ENCODE measurements at places on chromosomes 12 and 14. TPM values are rescaled to one million over a fixed set of nuclear protein-coding genes. Genes with fewer than 3 reads are reported as not detected.

Gene DNAH10
- 0.24 TPM for total RNA-seq

Gene KRT85
- total RNA-seq = not detected

Gene BCL7A
- total RNA-seq = 12.7 TPM

Gene WASHC3
- total RNA-seq = 7.4 TPM

DNA sequence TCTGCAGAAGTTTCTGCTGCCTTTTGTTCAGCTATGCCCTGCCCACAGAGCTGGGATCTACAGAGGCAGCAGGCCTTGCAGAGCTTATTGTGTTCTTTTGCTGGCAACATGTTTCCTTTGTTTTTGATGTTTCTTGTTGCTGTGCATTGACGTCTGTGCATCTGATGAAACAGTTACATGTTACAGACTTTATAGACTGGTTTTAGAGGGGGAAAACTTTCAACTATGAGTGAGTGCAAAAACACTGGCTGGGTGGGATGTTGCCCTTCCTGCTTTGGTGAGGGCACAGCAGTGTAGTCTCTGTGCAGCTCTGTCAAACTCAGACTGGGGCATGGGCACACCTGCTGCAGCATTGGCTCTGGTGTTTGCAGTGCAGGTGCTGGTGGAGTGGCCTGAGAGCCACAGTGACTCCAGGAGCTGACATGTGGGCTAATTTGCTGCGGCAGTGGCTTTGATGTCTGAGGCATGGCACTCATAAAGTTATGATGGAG, 26.9 kb downstream of the CLEC6A start:
- no peak for DNase-seq

DNA sequence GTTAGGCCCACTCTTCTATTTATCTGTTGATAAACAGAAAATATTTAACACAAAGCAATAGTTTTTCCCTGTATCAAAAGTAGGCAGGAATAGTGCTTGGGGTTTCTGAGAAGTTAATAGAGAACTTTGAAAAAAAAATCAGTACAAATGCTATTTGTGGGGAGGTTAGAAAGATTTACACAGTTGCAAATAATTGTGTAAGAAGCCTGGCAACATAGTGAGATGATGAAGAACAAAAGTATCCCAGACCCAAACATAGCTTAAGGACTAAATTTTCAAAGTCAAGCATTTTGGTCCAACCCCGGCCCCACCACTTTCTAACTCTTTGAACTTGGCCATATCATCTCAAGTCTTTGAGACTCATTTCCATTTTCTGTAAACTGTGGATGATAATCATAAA, 687.5 kb upstream of the TMEM132C start:
- DNase-seq = no peak

GRCh38 chr12:8553088-8553627, 12.5 kb upstream of the CLEC4E start:
- no peak for DNase-seq

GRCh38 chr12:28079539-28079938, 107.0 kb upstream of the PTHLH start:
- no peak for DNase-seq

- DNase-seq = no peak
These were observed 82.1 kb downstream of the PLXNC1 start for GRCh38 chr12:94230357-94230905.

DNA sequence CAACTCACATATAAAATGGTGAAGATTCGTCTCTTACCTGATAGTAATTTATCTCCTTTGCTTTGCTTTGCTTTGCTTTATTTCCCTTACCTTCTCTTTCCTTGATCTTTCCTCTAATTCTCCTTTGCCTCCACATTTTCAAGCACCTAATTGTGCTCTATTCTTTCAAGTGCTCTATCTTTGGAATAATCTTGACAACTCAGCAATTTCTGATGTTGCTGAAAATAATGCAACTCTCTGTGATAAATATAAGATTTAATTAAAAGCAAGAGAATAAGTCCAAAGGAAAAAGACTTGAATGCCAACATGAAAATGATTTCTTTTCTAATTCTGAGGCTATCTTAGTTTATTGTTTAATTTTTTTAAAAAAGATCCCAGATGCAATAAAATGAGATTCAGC, 139.5 kb upstream of the SYT1 start:
- DNase-seq = no peak

- DNase-seq = no peak
These were observed 167.4 kb downstream of the PHLDA1 start for GRCh38 chr12:75864161-75864560.

- no peak for DNase-seq
These were observed 82.4 kb upstream of the RESF1 start for GRCh38 chr12:31876568-31877424.
